OCI-LY7 (cell line): ENCODE measurements at places on chromosomes 12 and 14.

DNA sequence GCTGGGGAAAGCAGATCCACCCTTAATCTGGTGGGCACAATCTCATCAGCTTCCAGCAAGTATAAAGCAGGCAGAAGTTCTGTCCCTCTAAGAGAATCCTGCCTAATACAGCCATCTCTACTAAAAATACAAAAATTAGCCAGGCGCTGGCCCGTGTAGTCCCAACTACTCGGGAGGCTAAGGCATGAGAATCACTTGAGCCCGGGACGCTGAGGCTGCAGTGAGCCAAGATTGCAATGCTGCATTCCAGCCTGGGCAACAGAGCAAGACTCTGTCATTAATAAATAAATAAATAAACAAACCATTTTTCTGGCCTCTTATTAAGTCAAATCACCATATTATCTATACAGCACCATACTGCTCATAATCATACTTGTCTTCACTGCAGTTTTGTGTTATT, 111.2 kb downstream of the MED13L start:
- DNase-seq = no peak

GRCh38 chr12:132723764-132724140, 13.1 kb downstream of the PGAM5 start:
- no peak for DNase-seq

DNA sequence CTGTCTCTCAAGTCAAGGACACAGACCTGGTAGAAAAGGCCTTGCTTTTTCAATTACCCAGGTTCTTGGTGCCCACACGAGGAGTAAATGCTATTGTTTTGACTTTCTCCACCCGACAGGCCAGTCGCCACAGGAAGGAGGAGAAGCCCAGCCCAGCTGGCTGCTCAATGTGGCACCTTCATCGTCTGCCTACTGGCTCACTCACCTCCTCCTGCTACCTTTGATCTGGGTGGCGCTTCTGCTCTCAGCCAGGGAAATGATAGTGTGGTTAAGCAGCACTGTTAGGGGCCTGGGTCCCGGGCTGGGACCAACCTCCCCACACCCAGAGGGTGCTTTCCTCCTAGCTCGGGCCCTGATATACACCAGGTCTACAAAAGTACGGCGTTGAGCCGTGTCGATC, 75.0 kb upstream of the FZD10 start:
- DNase-seq = no peak

DNA sequence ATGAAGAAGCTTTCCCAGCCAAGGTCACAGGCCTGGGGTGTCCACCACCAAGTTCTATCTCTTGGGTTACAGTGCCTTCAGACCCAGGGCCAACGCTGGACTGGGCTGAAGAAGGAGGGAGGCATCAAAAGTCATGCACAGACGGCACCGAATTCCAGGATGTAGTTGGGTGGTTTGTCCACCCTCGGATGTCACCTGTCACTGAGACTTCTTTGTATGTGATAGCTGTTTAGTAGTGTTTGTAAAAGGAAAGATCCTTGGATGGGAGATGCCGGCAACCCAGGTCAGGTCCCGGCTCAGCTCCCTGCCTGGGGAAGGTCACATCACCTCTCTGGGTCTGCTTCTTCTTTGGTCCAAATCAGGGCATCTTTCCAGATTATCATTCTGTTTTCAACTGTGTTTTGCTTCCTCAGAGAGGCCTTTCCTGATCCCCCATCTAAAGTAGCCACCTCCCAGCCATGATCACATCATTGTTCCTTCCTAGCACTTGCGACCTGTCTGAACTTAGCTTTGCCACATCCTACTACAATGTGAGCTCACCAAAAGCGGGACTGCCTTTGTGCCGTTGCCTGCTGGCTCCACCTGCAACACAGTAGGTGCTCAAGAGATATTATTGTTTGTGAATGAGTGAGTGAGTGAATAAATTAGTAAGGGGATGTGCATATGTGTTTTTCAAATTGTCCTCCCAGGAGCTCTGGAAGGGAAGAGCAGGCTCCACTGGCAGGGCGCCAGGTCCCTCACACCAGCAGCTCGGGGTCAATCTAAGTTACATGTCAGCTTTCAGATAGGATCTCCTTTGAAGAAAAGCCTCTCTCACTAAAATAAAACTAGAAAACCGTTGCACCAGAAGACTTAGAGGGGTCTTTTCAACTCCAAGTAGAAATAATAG, 2.1 kb downstream of the TSPAN11 start:
- no peak for DNase-seq

GRCh38 chr14:77094672-77095284, 3.3 kb upstream of the CIPC start:
- peak; percentile 79 for DNase-seq

DNA sequence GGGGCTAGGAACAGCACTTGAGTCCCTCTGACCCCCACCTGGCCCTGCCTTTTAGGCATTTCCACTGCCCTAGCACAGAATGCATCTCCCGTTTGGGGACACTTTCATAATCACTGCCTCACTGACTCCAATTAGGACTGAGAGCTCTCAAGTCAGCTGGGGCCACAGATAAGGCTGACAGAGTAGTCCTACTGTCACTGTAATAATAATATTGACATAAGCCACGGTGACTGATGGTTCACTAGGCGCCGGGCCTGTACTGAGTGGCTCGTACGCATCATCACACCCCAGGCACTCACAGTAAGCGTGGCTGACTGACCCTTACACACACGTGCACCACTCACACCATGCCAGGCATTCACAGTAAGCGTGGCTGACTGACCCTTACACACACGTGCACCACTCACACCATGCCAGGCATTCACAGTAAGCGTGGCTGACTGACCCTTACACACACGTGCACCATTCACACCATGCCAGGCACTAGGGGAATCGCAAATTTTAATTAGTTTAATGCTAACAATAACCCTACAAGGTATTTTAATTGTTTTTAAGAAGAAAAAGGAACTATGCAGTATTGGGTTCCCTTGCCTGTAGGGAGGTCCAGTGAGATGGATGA, 87.7 kb downstream of the CHGA start:
- no peak for DNase-seq

DNA sequence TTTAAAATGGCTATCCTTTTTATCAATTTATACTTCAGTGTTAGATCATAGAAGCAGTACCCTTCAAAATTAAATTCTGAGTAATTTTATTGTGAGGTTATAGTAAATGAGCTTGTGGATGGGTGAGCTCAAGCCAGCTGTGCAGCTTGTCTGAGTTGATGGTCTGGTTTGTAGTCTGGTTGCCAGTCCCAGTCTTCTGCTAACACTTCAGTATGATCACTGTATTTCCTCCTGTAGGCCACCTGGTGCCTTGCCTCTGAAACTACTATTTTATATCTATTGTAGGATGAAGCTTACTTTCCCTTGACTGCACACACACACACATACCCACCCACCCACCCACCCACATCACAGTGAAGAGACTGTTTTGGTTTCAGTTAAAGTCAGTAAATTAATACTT, 496.4 kb downstream of the PCNX1 start:
- DNase-seq = peak; percentile 56

DNA sequence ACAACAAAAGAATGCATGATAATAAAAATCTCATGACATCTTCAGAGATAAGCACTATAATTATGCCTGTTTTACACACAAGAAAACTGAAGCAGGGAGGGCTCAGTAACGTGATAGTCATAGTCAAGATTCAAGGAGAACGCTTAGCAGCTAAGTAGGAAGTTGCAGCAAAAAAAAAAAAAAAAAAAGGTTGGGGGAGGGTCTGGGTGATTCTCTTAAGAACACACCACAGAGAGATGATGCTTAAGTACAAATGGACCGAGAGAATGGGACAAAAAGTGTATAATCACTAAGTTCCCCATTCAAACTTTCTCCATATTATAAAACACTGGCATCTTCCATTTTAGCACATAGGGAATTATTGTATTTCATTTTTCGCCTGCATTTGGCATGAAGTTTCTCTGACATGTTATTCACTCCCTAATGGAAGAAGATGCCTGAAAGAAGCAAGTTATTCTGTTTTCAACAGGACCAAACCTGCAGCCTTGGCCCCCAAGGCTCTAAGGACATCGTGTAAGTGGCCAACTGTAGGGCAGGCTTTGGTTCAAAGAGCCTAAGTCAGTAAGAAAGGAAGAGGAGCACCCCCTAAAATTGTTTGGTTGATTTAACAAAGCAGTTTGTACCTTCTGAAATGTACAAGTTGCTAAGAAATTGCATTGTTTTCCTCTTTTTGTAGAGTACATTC, 142.9 kb upstream of the TMPO start:
- DNase-seq = no peak

- DNase-seq = no peak
Observed at GRCh38 chr14:72443256-72443655, 450.6 kb downstream of the DPF3 start.

DNA sequence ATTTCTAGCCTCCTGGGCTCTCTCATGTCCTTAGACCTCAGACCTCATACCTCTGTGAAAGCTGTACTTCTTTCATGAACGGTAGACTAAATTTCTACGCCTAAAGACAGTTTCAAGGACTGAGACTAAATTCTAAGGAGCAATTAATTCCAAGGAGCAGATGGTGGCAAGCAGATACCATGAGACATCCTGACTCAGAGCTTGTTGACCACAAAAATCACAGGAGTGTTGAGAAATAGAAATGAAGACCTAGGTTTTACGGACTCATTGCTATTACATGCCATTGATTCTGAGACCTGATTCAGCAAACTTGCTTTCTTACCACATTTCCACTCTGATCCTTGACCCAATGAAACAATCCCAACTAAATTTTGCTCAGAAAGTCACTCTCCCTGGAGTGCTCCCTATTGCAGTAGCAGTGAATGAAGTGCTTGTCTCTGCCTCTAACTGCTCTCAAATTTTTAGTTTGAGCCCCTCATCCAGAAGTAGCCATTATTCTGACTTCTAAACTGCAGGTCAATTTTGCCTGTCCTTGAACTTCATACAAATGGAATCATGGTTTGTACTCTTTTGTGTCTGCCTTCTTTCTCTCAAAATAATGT, 52.0 kb downstream of the PEX5 start:
- no peak for DNase-seq

GRCh38 chr14:75147423-75148071, 20.7 kb upstream of the NEK9 start:
- no peak for DNase-seq

- DNase-seq = no peak
Observed at GRCh38 chr12:6225630-6226001, 25.4 kb downstream of the CD9 start.

- no peak for DNase-seq
Observed at GRCh38 chr12:52759695-52760094, 17.4 kb downstream of the KRT76 start.

GRCh38 chr12:3603576-3603975, 112.6 kb downstream of the PRMT8 start:
- DNase-seq = no peak

DNA sequence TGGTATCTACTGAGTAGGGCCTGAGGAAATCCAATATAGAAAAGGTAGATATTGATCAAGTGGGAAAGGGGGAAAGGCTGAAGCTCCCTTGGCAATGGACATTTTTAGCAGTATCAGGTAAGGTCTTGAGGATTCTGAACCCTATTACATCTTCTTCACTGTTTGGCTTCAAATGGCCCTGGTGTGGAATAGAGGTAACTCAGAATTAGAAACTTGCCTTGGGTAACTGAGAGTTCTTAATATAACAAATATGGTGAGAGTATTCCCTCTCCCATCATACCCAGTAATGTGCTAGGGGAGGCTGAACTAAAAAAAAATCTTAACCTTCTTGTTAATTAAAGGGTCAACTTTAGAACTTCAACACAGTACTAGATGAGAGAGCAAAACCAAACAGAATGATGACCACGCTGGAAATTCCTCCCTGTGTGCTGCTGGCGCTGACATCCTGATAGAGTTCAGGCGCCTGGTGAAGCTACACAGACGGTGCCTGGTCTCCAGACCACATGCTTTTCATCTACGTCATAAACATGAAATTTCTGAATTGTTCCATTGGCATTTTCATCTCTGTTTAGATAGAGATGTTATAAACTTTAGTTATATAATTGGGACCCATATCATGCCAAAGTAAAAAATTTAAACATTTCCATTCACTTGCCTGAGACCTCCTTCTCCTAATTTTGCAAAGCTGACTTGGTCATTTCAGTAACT, 128.3 kb downstream of the AKAP6 start:
- no peak for DNase-seq

GRCh38 chr12:112153181-112153892, 28.0 kb downstream of the TRAFD1 start:
- no peak for DNase-seq

DNA sequence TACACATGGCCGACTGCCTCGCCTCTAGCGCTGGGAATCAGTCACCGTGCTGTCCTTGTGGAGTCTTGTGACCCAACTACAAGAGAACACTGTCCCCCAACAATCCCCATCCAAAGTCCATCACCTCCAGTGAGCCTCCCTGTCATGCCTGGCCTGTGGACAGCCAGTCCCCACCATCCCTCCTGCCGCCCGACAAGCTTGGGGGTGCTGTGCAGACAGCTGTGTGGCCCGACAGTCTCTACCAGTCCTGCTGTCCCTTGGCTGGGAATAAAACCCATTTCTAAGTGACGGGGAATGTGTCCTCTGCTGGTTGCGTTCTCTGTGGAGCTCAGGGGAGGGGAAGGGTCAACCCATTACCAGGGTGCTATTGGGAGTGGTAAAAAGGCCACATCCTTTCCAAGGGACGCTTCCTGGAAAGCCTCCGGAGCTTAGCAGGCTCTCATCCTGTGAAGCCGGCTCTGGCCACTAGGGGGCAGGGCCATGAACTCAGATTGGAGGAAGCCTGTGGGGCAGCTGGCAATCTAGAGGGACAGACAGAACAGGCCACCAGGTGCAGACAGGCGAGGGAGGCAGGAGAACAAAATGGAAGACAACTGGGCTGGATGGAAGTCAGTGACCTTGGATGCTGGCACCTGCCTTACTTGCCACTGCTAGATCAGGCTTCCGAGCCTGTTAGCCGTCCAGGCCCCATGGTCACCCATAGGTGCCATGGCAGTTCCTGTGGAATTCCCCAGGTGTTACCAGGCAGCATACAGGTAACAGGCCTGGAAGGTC, 12.0 kb upstream of the BLTP3B start:
- DNase-seq = peak; percentile 63

DNA sequence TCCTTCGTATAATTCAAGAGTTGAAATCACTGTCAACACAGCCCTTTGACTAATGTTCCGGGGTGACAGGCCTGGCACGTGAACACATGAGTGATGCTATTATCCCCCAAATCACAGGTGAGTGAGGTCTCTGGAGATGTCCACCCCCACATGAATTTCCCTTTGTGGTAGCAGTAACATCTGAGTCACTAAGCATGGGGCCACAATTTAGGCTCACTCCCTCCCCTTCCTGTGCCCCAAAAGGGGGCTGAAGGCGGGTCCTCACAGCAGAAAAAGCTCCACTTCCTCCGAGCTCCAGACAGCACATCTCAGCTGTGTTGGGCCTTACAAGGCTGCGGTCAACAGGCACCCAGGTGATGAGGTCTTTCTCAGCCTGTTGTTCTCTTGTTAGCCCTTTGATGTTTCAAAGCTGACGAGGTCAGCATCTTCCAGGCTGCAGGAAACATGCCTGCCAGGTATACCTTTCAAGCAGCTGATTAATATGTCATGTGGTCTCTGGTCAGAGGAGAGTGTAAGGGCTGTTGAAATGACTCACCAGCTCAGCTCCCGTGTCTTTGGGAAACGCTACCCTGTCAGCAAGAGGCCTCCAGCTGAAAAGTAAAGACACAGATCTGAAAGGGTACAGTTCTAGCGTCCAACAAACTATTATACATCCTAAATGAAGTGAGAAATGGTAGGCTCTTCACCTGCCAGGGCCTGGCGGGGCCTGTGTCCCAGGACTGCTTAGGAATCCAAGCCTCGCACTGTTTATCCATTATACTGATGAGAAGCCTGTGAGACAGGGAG, 107.3 kb downstream of the ZFP36L1 start:
- peak; percentile 98 for DNase-seq
